ENCODE measurements at places on chromosomes 11 and 22.

- DNase-seq, result no peak
Observed at GRCh38 chr22:20741008-20741633, 32.8 kb upstream of the SERPIND1 start.

DNA sequence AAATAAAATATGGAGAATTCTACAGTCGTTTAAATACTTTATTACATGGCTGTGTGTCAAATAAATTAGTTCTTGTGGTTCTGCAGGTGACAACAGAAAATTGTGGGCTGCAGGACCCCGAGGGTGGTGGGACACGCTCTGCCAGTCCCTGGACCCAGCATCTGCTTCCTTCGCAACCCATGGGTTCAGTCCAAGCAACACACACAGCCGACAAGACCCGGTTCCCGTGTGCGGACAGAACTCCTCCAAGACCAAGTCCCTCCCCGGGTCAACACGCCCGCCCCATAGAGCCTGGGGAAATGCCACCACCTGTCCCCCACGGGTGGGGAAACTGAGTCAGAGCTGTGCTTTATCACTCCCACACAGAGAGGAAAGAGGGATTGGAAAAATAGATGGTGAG is 238.9 kb downstream of the BRD1 start:
- no peak for DNase-seq

DNA sequence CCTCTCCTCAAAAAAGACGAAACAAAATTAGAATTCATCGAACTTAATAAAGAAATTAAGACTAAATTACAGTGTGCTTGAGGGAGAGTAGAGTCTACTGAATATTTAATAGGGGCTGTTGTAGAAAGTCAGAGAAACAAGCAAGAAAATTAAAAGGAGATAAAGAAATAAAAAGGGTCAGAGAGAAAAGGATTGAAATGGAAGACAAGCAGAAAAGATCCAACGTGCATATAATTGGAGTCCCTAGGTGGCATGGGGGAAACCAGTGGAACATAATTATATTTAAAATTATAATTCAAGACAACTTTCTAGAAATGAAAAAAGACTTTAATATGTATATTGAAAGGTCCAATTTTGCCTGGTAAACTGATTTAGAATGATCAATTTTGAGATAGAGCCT is 74.3 kb downstream of the ACER3 start:
- DNase-seq, result no peak

DNA sequence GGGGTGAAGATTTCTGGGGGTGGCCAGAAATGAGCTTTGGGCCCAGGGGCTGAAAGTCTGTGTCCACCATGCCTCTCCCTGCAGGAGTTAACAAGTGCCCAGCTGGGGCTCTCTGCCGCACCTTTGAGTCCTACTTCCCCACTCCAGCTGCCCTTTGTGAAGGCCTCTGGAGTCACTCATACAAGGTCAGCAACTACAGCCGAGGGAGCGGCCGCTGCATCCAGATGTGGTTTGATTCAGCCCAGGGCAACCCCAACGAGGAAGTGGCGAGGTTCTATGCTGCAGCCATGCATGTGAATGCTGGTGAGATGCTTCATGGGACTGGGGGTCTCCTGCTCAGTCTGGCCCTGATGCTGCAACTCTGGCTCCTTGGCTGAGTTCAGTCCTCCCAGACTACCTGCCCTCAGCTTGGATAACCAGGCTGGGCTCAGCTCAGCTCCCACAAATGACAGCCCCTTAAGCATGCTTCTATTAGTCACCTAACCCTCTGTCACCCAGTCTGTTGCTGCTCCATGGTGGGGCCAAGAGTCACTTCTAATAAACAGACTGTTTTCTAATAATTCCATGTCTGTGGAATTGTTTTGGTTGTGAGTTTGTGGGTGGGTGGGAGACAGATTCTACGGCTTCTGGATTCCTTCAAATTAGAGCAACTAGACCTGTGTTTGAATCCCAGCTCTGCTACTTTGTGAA is 3.0 kb upstream of the INPPL1 start:
- DNase-seq, result no peak

DNA sequence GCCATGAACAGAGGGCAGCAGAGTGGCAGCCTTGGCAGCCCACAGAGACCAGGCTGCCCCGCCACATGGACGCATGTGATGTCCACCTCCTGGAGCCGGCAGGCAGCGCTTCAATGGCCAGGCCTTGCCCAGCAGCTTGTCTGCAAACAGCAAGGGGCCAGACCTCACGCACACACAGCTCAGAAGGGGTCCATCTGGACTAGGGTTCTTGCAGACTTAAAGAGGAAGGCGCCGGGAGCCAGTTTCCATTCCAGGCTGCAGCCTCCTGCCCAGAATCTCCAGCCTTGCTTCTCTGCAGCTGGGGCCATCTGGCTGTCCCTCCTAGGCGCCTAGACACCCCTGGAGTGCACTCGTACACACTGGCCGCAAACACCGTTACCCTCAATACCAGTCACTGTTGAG is 91.9 kb upstream of the TMEM45B start:
- DNase-seq, result no peak

DNA sequence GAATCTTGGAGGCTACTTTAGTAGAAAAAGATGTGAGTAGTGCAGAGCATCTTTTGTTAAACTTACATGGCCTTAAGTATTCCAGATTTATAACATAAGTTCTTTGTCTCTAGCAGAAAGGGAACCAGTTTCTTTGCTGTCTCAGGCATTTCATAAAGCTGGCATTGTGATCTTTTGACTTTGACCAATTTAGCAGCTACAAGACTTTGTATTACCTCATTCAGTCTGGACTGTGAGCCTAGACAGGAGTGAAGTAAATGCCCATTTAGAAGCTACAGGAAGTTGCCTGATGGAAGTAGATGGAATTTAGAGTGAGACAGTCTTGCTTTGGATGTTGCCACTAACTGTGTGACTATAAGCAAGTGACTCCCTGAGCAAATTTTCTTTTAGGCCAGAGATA is 25.7 kb upstream of the GLYAT start:
- DNase-seq, result no peak

DNA sequence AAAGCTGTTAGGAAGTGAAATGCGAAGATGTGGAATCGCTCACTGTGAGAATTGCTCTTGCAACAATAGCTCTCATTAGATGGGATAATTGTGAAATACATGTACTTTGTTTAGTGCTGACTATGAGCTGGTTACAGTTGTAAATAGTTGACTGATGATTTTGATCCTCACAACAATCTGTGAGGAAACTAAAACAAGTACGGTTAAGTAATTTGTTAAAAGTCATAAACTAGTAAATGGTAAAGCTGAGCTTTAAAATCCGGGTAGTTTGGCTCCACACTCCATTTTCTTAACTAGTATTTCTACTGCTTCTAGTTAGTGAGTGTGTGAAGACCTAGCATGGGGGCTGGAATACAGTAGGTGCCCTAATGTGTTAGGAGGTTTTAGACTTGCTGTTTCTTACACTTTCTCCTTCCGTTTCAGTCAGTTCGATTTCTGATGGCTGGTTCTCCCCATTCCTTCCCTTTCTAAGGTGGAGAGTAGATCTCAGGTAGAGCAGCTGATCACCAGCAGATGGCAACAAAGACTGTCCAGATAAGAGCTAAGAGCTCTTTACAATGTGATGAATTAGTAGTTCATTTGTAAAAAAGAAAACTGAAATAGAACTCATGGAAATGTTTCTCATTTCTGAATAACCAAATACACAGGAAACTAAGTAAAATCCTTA is 16.3 kb upstream of the CYP2R1 start:
- peak; percentile 46 for DNase-seq

- DNase-seq, result no peak
Observed at GRCh38 chr11:3074912-3075589, 17.8 kb upstream of the CARS1 start.

DNA sequence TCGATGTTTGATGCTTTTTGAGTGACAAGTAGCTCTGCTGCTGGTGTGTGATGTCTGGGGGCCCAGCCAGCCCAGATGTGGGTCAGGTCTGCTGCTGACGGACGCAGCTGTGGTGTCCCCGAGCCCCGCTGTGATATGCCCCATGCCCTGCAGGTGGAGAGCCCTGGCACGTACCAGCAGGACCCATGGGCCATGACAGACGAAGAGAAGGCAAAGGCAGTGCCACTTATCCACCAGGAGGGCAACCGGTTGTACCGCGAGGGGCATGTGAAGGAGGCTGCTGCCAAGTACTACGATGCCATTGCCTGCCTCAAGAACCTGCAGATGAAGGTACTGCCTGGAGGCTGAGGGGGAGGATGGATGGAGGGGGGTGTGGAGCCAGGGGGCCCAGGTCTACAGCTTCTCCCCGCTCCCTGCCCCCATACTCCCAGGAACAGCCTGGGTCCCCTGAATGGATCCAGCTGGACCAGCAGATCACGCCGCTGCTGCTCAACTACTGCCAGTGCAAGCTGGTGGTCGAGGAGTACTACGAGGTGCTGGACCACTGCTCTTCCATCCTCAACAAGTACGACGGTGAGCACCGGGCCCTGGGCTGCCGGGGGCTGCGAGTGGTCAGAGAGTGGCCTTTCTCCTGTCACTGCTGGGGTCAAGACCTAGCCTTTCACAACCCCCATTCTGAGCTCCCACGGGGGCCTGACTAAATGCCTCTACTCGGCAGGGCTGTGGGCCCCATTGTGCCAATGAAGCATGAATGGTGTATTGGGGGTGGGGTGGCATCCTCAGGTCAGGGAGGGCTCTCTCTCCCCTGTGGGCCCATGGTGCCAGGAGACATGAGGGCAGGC is 7.3 kb downstream of the AIP start:
- no peak for DNase-seq

- peak; percentile 16 for DNase-seq
Observed at GRCh38 chr11:7353100-7353499, 101.4 kb downstream of the SYT9 start.

DNA sequence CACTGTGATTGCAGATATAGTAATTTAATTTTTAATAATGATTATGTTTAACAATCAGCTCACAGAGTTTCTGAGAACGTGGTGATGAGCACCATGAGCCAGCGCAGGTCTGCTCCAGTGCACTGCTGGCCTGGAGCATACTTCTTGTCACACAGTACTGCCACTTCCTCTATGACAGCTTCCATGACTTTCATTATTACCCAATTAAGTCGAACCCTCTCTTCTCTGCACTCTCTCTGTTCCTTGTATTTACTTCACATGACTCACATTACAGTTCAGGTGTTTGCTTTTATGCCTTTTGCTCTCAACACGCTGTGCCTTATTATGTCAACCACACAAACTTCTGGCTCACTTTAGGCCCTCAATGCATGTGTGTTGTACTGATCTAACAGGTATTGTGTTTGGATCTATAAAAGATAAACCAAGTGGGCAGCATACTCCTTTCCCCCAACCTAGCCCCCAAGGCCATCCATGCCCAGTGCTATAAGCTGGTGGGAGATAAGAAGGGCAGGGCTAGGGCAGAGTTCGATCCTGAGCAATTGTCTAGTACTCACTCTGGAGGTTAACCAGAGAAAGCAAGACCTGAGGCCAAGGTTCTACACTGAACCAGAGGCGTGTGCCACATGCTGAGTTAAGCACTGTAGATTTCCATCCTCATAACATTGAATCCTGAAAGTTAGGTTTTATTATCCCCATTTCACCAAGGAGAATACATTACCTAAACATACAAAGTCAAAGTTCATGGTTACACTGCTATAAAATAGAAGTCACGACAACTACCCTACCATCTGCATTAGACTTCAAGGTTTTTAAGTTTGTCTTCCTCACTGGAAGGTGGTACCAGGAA is 356.5 kb downstream of the INSC start:
- no peak for DNase-seq

- DNase-seq, result no peak
Observed at GRCh38 chr11:69567951-69568808, 72.8 kb upstream of the CCND1 start.

- DNase-seq, result peak; percentile 58
Observed at GRCh38 chr22:37051391-37052385, at the start of gene KCTD17. Gene KCTD17 (plus strand): TSS chr22:37051742. CDS start chr22:37051761, 19 bp downstream.

DNA sequence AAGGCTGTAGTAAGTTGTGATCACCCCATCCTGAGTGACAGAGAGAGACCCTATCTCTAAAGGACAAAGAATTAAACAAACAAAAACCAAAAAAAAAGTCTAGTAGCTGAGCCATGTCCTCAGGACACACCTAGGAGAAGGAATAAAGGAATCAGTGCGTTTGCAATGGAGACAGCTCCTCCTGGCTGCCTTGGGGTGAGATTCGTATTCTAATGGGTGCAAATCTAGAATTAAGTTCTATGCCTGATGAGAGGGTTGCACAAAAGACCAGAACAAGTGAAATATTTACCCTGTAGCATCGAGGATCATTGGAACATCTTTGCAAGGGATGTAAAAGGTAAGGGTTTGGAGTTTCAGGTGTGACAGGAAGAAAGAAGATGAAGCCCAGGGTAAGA is 70.3 kb upstream of the BMAL1 start:
- DNase-seq, result no peak

All from hematopoietic multipotent progenitor cell treated with erythropoietin and hydrocortisone succinate and interleukin-3 and kit ligand, for 8 days (in vitro differentiated cells).